ENCODE measurements at places on chromosomes 2 and 18.

- DNase-seq, result no peak
These were observed 46.7 kb downstream of the ARHGAP28 start for GRCh38 chr18:6776188-6776587.

- DNase-seq, result no peak
These were observed 234.3 kb downstream of the ETAA1 start for GRCh38 chr2:67631483-67631882.

DNA sequence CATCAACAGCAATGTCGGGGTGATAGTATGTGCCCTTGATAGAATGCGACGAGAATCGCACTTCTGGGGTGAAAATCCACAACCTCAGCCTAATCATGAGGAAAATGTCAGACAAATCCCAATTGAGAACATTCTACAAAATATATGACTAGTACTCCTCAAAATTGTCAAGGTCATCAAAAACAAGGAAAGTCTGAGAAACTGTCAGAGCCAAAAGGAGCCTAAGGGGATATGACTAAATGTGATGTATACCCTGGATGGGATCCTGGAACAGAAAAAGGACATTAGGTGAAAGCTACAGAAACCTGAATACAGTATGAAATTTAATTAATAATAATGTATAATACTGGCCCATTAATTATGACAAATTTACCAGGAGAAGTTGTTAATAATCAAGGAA, 7.6 kb upstream of the CACNB4 start:
- DNase-seq, result no peak

GRCh38 chr2:18483896-18484295, 76.6 kb downstream of the RDH14 start:
- DNase-seq, result no peak

DNA sequence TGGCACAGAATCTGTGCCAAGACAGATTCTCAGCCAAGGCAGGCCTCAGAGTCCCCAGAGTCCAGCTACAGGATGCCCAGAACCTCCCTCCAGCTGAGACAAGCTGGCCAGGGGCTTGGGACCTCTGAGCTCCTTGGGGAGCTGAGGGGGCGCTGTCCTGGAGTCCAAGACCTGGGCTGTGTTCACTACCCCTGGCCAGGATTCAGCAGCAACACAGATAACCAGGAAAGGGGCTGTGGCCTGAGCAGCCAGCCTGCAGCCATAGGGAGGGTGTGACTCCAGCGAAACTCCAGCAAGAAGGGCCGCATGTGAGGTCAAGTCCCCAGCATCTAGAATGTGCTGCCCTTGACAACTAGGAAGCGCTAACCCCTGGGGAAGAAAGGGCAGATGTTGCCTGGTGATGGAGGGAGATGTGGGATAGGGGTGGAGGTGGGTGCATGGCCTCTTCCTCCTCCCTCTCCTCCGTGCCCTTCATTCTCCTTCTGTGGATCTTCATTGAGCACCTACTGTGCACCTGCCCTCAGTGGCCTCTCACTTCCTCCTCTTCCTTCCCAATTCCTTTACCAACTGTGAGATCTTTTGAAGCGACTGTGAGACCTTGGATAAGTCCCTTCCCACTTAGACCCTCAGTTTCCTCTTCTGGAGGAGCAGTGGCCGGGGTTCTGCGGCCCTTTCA, 7.7 kb upstream of the ARID5A start:
- no peak for DNase-seq

GRCh38 chr2:160509016-160509415, 15.4 kb upstream of the RBMS1 start:
- no peak for DNase-seq

GRCh38 chr2:187294043-187294442, 154.0 kb downstream of the CALCRL start:
- DNase-seq, result no peak

DNA sequence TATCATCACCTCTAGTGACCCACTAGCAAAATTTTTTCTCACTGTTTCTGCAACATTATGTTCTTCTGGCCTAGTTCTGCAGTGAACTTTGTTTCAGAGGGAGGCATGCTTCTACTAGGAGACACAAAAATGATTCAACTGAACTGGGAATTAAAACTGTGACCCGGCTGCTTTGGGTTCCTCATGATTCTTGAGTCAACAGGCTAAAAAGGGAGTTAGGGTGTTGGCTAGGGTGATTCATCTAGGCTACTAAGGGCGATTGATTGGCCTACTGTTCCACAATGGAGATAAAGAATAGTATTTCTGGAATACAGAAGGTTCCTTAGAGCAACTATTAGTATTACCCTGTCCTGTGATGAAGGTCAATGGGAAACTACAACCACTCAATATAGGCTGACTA, 179.5 kb downstream of the PPP1R1C start:
- no peak for DNase-seq

DNA sequence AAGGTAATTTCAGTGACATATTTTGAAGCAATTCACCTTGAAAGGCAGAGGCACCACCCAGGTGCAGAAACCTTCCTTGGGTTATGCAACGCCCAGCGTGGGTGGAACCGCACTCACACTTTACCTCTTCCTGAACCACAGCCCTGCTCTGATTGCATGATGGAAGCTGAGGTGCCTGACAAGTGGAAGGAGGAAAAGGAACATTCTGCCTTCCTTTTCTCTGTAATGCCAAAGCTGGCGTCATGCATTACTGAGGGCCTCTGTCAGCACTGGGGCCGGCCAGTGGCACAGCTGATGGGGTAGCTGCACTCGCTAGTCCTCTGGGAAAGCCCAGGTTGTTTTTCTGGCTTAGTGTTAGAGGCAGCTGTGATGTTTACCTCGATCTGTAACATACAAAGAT, 266.5 kb downstream of the NEDD4L start:
- no peak for DNase-seq

DNA sequence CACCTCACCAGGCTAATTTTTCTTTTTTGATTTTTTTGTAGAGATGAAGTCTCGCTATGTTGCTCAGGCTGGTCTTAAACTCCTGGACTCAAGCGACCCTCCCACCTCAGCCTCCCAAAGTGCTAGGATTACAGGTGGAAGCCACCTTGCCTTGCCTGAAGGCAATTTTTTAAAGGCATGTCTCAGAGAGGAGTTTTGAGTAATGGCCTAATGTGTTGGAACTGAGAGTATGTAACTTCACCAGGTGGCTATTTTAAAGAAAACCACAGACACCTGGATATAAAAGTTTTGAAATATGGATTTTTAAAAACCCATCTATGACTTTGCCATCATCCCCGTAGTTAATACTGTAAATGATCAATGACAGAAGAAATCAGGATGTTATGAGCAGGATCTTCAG, 119.8 kb upstream of the ATP8B1 start:
- DNase-seq, result no peak

DNA sequence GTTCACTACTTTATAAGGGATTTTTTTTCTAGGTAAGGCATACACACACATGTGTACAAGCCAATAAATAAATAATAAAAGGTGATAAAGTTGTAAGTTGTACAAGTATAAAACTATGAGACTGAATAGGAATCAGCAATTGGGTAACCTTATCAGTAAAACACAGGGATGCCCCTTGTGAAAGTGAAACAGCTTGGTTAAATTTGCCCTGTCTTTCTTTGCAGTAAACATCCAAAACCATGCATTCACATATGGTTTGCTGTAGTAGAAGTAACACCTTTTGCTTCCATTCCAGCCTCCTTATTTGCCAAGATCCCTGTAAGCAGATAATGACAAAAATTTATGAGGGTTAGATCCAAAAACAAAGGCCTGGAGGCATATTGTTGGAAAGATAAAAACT, 44.3 kb upstream of the NEUROD1 start:
- no peak for DNase-seq

GRCh38 chr2:239026711-239027361, 179.0 kb downstream of the TWIST2 start:
- DNase-seq, result no peak

DNA sequence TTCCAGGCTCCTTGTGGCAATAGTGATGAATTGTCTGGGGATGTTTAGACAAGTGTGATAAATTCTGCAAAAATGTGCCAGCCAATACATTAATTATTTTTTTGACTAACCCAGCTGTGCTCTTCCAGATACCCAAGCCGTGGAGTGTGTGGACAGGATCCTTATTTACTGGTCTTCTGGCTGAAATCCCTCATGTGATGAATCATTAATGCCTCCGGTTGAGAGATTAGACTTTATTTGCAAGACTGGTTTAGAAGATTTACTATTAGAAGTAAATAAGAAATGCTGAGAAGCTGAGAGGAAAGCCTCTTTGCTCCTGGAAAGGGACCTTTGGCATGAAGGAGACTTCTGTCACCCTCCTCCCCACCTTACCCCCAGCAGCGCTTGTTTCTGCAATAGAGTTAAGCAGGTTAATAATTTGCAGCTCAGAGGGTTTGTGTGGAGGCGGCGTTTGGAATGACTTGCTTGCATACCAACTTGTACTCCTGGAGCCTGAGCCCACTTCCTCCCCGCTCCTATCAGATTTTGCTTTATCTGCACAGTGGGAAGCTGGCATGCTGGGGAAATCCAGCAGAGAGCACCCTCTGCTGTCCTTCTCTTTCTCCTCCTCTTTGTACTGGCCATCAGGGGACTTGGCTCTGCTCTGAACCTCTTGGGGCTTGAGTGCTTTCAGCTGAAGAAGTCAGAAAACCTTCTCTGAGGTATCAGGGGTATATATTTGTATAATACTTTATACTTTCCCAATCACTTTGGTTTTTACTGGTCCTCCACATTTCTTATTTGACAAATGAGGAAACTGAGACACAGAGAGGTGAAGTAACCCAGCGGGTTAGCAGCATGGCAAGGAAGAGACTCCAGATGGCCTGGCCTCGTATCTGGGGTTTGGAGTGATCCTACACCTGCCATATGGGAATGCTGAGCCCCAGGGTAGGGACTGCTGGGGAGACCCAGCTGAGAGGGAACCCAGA, 16.3 kb downstream of the SLC3A1 start:
- no peak for DNase-seq

GRCh38 chr2:156908825-156909224, 348.7 kb upstream of the GALNT5 start:
- no peak for DNase-seq

GRCh38 chr2:134758633-134759032, 39.8 kb upstream of the TMEM163 start:
- no peak for DNase-seq

GRCh38 chr2:108613261-108614042, 79.2 kb downstream of the LIMS1 start:
- no peak for DNase-seq

DNA sequence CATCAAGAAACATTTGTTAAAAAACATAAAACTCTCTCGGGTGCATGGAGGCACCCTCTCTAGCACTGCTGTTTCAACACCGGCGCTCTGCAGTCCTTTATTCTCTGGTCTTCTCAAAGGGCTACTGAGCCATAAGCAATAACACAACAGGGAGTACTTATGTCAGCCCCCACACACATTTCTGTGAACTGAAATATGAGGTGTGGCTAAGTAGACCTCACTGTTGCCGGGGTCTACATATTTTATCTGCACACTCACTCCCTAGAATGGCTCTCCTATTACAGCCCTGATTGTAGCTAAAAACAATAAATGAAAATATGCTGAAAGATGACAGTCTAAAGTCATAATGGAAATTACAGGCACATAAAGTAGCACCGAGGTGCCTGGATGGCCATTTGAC, 235.1 kb downstream of the GRB14 start:
- no peak for DNase-seq

DNA sequence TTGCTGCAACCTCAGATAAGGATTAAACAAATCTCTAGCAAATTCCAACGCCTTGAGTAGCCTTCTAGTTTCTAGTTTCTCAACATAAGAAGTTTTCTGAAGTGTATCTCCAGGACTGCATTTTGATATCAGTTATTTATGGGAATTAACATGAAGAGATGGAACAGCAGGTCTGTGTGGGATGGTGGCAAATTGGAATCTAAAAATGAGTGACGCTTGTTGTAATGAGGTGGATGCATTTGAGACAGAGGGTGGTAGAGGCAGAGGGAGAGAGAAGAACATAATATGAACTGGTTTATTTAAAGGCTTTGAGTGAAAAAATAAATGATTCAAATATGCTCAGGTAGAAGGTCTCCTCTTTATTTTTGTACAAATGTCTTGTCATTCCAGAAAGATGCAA, 446.8 kb upstream of the GCFC2 start:
- DNase-seq, result no peak

- no peak for DNase-seq
These were observed 472.6 kb downstream of the DLGAP1 start for GRCh38 chr18:3982541-3982940.

DNA sequence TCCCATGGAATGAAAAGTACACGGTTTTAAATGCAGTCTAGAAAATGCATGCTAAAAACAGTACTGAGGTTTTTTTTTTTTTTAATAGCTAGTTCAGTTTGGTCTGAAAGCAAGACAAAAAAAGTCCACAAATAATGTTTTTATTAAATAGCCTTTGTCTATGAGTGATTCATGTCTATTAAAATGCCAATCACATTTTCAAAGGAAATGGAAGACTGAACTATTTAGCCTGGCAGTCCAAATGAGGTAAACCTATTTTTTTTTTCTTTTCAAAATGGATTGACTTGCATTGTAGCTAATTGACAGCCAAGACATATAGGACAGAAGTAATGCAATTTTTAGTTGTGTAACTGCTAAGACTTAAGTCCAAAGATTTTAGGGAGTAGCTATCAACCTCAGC, 90.3 kb downstream of the LRP1B start:
- no peak for DNase-seq

DNA sequence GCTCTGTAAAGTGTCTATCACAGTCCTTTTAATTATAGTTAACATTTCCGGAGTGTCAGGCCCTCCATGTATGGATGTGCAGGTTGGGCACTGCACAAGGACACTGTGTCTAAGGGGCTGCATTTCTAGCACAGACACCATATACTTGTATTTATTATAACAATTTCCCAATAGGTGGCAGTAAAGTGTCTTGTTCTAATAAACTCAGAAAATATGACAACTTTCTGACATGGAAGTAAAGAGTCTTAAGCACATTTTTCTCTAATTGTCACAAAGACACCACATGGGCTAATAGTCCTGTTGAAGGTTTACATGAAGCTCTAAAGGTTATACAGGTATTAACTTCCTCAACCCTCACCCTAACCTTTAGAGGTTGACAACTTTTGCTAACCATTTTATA, 156.6 kb downstream of the DYSF start:
- no peak for DNase-seq

DNA sequence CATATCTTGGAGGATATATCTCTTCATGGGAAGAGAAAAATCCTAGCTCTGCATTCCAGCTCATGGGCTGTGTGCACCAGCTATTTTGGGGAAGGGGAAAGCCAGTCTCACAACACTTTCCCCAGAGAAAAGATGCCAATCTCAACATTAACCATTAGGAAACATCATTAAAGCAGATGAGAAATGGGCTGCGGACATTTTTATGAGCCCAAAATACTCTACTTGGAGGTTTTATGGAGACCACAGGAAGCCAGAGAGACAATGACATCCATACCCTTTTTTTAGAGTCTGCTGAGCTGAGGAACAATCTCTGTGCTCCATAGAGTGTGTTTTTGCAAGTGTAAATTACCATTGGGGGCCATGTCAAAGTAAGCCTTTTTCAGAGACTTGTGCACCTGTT, 213.7 kb downstream of the TRIB2 start:
- no peak for DNase-seq

- DNase-seq, result no peak
These were observed 48.0 kb upstream of the RMND5A start for GRCh38 chr2:86672027-86672545.

DNA sequence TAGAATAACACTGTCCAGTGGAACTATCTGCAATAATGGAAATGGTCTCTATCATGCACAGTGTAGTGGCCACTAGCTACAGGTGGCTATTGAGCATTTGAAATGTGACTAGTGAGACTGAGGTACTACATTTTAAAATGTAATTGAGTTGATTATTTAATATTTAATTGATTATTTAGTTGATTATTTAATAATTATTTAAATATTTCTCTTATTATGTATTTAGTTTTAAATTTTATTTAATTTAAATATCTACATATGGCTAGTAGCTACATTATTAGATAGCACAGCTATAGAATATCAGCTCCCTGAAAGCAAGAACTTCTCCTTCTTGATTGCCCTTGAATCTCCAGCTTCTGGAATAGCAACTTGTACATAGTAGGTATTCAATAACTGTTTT, 12.8 kb upstream of the ZNF521 start:
- no peak for DNase-seq
